Thymus (tissue), 14 donors: ENCODE measurements at places on chromosomes 13 and 19.

DNA sequence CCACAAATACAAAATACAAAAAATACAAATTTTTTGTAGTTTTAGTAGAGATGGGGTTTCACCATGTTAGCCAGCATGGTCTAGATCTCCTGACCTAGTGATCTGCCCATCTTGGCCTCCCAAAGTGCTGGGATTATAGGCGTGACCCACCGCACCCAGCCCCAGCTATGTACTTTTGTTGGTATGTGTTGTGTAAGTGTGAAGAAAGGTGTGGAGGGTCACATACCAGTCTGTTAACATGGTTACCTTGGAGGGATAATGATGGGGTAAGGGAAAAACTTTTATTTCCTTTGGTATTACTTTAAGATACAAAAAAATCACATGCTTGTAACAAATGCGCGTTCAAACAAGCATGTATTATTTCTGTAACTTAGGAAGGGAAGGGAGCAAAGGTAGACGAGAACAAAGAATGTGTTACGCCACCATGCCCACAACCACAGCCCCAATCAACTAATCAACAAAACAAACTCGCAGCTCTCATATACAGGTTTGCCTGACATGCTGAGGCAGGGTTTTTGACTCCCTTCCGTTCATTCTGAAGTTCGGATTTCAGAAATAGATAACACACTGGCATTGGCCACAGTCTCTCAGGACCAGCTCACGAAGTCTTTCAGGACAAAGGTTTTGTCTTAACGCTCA, 13.5 kb upstream of the VWA8 start:
- no peak for DNase-seq

- DNase-seq: no peak
Measured at GRCh38 chr13:73870036-73870741, 264.0 kb downstream of the KLF12 start.

DNA sequence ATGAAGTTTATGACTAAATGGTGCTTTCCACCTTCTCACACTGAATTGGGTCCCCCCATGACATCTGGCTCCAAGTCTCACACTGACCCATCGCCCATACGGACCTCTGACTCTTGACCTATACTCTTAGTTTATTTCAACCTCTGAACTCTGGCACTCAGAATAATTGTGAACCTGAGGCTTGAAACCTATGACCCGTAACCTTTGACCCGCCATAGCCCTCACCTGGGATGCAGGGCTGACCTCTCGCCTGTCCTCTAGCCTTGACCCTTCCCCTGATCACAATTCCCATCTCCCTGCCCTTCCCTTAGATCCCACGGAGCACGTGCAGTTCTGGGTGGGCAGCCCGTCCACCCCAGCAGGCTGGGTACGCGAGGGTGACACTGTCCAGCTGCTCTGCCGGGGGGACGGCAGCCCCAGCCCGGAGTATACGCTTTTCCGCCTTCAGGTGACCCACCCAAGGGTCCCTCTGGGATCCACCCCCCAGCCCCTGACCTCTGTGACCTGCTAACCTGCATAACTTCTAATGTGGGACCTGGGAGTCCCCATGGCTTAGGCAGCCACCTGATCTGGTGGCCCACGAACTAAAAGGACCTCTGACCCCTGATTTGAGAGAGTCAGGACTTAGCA, 5.1 kb downstream of the BCAM start:
- no peak for DNase-seq

DNA sequence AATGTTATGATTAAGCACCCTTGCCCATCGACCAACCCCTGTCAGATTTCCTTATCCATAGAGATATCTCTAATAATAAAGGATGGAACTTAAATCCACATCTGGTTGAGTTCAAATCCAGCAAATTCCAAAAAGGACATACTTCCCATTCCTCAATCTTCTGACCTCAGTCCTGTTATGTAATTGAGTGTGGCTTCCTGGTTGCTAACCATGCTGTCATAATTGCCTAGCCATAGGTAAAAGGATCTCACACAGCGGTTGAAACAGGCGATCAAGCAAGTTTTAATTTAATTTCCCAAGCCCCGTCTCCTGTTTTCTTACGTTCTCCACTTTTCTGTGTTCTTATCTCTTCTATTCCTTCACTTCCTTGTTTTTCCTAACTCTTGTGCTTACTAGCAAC, 550.3 kb downstream of the GPC6 start:
- no peak for DNase-seq

DNA sequence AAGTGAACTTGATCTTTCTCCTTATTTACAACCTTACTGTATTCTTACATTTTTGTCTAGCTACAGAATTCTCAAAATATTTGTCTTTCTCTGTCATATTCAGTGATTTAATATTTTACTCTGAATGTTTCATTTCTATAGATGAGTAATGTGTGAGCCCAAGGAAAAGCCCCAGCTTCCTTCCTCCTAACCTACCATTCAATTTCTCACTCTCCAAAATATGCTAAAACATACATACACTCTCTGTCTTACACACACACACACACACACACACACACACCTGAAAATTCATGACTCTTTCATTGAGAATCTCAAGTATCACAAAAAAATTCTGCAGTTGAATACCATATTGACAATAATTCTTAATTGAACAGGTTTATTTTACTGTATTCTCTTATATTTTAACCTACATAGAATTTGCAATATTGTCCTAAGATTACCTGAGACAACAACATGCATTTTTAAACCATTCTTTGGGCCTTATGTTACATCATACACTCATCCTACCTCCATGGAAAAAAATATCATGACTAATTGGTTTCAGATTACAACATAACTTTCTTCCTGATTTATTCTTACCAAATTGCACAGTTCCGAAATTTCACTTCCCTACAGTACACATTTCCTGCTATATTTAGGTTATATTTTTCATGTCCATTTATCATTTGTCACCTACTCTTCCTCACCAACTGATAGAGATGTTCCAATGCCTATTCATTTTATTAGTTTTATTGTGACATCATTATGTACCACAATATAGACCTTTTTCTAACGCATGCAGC, 1965.6 kb upstream of the PCDH20 start:
- DNase-seq: no peak

DNA sequence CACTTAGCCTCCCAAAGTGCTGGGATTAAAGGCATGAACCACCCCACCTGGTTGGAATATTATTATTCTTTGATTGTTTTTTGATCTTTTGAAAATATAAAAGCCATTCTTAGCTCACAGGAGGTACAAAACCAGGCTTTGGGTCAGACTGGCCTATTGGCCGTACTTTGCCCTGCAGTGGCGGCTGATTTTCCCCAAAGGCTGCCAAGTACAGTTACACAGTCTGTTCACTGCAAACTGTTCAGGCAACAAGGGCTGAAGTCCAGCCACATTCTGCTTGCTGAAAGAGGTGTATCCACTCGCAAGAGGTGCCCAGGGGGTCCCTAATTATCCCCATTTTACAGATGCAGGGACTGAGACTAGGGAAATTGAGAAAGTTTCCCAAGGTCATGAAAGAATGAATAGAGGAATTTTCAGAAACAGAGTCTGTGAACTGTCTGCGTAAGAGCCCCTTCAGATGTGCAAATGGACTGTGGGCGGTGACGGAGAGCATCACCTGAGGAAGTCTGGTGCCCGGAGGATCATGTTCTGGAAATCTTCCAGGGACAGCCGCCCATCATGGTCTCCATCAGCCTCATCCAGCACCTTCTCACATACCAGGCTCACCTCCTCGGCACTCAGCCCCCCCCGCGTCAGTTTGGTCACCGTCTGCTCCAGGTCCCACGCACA, 9.0 kb downstream of the CIB3 start:
- no peak for DNase-seq

GRCh38 chr19:47544476-47544875, 28.5 kb downstream of the ZNF541 start:
- no peak for DNase-seq

DNA sequence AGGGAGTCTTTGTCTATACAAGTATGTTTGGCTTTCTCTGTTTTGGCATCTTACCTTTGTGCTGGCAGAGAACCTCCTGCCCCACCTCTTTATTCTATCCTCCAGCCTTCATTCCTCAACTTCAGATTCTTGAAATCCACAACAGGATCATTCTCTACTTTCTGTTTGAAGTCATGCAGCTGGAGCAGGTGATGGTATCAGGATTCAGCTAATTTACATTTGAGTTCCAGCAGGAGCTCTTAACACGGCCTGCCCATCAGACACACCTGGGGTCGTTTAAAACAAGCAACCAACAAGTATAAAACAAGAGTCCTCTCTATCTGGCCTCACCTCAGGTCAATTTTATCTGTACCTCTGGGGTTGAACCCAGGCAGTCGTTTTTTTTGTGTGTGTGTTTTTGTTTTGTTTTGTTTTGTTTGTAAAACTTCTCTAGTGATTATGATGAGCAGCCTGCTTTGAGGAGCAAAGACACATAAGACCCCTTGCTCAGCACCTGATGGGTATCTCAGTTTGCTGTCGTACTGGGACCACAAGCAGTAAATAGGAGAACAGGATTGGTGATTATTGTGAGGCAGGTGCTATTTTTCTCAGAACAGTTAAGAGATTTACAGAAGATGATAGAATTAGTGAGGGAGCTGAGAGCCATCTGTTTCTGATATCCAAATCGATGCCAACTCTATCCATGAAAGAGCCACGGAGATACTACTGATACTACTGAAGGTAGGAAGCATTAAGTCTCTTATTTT, 78.4 kb downstream of the GPC6 start:
- no peak for DNase-seq

DNA sequence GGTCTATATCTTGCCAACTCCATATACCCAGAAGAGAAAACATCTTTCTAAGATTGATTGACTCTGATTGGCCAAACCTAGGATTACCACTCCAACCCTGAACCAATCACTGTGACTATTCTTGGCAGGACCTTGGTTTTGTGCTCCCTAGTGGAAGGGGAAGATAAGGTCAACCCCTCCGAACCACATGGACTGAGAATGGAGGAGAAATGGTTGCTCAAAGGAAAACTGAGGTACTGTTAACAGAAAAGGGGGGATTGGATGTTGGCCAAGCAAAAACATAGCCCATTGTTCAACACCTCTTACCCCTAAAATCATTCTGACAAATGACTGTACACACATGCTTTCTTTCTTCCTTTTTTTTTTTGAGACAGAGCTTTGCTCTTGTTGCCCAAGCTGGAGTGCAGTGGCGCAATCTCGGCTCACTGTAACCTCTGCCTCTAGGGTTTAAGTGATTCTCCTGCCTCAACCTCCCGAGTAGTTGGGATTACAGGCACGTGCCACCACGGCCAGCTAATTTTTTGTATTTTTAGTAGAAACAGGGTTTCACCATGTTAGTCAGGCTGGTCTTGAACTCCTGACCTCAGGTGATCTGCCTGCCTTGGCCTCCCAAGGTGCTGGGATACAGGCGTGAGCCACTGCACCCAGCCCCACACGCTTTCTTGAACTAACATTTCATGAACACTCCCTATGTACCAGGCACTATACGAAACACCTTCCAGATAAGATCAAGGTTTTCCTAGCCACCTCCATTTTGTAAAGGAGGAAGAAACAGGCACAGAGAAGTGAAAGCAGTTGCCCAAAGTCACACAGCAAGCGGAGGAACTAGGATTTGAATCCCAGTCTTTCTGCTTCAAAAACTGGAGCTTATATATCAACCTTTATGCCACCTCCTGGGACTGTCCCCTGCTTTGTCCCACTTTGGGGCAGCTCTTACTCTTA, 6.5 kb downstream of the MEIOSIN start:
- DNase-seq: no peak

GRCh38 chr13:112142401-112142930, 75.5 kb downstream of the SOX1 start:
- no peak for DNase-seq

DNA sequence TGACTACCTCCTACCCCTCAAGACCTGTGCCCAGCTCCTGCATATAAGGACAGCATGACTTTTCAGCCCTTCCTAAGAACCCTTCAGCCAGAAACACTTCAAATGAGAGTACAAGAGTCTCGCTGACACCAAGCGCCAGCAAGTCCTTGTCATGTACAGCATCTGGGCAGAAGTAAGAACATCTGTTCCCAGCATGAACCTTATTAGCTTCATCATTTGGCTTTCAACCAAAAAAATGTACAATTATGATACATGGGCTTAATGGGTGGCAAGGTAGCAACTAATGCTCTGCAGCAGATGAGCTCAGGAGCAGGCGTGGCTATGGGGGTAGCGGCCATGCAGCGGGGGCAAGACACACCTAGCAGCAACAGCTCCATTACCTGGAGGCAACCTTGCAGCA, 487.6 kb downstream of the COG6 start:
- DNase-seq: no peak

- DNase-seq: no peak
Measured at GRCh38 chr13:74015137-74015536, 119.1 kb downstream of the KLF12 start.

GRCh38 chr13:46948338-46948737, 51.5 kb upstream of the HTR2A start:
- no peak for DNase-seq

DNA sequence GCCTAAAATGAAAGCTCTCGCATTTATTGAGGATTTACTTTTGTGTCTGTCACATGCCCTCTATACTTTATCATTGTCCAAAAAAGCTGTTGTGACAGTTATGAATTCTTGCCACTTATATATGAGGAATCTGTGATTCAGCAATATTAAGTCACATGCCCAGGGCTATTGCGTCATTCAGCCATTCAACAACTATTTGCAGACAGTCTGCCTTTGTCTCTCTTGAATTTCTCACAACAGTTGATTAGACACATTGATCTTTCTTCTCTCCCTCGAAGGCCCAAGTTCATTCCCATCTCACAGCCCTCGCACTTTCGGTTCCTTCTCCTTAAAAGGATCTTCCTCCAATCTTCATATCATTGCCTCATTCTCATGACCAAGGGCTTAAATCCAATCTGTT, 342.6 kb downstream of the MZT1 start:
- DNase-seq: no peak

DNA sequence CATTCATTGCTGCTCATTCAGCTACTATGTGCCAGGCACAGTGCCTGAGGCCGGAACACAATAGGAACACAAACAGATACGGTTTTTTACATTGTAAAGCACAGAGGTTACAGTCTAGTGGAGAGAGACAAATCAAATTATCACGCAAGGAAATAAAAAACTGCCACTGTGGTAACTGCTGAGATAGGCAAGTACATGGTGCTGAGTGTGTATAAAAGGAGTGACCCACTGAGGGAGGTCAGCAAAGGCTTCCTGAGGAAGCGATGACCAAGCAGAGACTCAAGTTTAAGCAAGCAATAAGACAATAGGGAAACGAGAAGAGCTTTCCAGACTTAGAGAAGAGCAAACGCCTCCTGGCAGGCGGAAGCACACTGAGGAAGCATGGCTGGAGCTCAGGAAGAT, 56.4 kb downstream of the NUFIP1 start:
- DNase-seq: no peak

- no peak for DNase-seq
Measured at GRCh38 chr13:91369441-91369831, 21.9 kb downstream of the MIR17HG start.

- DNase-seq: no peak
Measured at GRCh38 chr13:109123971-109124370, 494.6 kb downstream of the MYO16 start.

GRCh38 chr13:42272804-42273175, 838 bp downstream of the AKAP11 start:
- no peak for DNase-seq

- no peak for DNase-seq
Measured at GRCh38 chr13:106423530-106423929, 111.9 kb downstream of the EFNB2 start.

GRCh38 chr13:74110053-74110452, 24.2 kb downstream of the KLF12 start:
- DNase-seq: no peak

GRCh38 chr13:29877456-29878078, 27.1 kb upstream of the UBL3 start:
- no peak for DNase-seq
